ENCODE measurements at places on chromosomes 4 and X.

DNA sequence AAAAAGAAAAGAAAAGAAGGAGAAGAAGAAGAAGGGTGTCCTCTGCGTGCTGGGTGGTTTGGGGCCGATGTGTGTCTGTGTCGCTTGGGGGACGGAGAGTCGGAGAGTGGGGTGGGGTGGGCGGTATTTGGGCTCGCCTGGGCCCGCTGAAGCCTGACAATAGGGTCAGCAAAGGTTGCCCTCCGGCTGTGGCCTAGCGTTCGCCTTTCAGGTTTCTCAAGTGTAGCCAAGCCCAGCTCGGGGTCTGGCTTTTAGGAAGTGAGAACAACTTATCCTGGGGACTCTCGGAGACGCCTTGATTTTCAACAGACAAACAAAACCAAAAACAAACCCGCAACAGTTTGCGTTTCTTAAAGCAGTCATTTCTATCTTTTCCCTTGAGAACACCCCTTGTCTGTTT is 4.1 kb upstream of the SOX3 start:
- no peak for DNase-seq

DNA sequence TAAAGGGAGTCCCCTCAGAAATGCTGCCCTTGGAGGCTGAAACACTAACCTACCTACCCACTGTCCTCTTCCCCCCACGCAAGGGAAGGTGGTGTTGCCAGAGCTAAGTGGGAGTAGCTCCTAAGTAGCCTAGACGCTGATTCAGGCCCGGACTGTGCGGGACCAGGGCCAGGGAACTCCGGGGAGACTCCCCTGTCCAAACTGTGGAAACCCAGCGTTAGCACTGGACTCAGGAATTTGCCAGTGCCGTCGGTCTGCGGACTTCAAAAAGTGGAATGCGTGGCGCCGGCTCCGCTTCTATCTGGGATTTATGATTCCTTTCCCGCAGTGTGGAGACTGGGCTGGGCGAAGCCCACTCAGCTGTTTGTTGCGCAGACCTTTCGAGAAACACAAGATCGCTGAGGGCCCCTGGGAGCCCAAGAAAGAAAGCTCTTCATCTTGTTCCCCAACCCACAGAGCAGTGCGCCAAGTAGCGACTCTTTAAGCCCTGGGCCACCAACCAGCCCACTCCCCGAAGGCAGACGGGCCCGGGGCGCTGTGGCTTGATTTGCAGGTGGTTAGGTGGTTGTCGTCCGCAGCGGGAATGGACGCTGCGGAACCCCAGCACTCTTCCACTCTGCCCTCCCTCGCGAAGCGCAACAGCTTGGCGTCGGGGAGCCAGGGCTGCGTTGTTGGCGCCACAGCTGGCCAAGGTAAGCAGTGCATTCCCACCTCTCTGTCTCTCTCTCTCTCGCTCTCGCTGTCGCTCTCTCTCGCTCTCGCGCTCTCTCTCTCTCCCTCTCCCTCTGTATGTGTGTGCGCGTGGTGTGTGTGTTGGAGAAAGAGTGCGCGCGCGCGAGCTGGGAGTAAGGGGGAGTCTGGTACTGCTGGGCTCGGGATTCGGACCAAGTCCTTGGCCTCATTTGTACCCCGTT is 2.0 kb downstream of the TMEM255A start:
- DNase-seq: peak; percentile 75

- peak; percentile 63 for DNase-seq
These were observed at the start of gene SPINK2 for GRCh38 chr4:56821381-56822243. TSS of gene SPINK2 (minus strand) at chr4:56821701. CDS start at chr4:56821662, 39 bp downstream.

DNA sequence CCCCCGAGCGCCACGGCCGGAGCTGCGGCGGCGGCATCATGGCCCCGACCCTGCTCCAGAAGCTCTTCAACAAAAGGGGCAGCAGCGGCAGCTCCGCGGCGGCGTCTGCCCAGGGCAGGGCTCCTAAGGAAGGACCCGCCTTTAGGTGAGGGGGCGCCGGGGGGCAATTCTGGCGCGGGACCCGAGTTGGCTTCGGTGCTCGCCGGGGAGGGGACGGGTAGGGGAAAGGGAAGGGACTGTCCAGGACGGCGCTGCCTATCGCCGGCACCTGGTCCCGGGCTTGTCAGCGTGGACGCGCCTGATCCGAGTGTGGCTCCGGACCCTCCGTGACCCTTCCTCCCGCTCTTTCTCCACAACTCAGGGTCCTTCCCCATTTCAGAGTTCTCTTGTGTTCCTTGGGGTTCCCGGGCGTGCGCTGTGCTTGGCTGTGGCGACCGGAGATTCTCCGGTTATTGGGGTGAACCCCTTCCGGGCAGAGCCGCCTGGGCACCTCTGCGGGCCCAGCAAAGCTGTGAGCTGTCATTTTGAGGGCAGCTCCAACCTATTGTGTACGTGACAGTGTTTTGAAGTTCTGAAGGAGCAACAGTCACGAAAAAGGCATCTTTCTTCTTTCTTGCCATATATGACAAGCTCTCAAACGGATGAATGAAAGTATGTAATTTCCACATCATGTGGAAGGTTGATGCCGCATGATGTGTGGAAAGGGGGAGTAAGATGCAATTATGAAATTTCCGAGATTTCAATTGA is 522 bp downstream of the FNIP2 start:
- DNase-seq: peak; percentile 40

DNA sequence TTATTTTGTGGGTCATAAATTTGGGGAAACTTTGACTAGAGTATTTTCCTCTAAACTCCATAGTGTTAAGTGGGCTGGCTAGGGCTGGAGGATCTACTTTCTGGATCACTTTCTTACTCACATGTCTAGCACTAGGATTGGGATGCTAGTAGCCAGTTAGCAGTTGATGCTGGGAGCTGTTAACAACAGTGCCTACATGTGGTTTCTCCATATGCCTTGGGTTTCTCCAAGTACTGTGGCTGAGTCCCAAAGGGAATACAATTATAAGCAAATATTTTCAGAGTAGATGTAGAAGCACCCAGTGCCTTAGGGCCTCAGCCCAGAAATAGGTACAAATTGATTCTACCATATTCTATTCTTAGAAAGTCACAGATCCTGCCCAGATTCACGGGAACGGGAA is 1614.9 kb downstream of the ARAP2 start:
- no peak for DNase-seq

DNA sequence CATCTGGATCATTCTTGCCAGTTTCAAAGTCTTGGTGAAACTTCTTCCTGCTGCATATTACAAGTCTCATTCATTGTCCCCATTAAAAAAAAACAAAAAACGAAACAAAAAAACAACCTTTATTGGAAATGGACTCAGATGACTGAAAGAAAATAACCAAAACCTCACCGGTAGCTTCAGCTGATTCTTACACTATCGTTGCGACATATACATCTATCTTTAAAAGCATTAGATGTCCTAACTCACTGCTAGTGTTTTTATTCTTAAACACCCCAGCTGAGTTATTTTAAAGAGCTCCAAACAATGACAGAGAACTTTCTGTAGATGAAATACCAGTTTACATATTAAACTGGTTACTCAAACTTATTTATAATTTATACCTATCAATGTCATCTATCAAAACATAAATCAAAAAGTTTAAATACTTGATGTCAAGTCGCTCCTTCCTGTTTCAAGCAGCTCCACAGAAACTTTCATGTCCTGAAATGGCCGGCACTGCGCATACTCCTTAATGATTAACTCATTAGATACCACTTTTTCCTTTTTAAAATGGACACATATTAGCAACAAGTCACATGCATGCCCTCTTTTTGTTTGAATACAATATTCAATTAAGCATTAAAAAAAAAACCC is 87.2 kb downstream of the HPRT1 start:
- DNase-seq: no peak

DNA sequence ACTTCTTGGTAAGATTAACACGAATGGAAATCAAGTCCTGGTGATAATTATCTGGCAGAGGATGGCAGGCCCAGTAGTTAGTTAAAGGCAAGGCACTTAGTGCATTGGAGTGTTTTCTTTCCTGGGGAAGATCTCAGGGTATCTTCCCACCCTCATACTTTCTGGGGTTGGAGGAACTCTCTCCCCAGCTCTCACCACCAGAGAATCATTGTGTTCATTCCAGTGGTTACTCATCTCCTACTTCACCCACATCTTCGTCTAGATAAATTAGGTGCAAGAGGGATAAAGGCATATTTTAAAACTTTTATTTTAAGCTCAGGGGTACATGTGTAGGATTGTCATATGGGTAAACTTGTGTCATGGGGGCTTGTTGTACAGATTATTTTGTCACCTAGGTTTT is 67.5 kb upstream of the SH3RF1 start:
- DNase-seq: no peak

- DNase-seq: no peak
These were observed 39.1 kb upstream of the TMEM192 start for GRCh38 chr4:165151734-165152133.

- no peak for DNase-seq
These were observed 304.7 kb upstream of the DIAPH2 start for GRCh38 chrX:96379951-96380350.

- no peak for DNase-seq
These were observed 33.6 kb upstream of the PDGFC start for GRCh38 chr4:157005193-157005592.

DNA sequence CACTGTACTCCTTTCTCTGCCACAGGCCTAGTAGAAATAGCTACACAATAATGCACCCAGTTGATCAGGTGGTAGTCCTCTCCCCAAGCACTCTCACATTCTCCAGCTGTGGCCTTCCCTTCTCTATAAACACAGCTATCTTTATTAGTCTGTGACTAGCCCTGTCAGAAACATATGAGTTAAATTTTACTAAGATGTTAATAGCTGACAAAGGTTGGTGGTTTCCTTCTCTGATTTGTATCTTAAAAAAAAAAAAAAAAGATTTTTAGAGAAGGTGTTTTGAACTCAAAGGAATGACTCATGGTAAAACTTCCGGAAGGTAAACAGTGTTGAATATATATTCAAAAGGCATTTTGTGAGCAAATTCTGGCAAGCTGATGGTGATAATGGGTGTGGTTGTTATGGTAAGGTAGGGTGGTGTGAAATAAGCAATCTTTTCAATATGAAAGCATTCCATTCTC is 327.4 kb downstream of the PPP3CA start:
- DNase-seq: peak; percentile 80

DNA sequence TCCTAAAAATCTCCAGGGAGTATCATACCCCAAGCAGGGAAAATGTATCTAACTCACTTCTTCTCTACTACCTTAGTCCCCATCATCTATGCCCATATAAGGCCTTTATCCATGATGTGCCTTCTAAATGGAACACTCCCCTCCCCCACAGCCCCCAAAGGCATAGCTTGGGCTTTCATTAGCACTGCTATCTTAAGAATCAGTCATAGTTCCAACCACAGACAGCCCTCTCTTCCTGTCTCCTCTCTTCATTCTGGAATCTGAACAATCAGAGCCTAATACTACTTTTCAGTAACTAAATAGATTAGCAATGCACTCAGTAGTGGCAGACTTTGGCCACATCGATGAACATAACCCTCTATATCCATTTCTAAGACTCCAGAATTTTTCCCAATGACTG is 313.2 kb upstream of the DKK2 start:
- no peak for DNase-seq

DNA sequence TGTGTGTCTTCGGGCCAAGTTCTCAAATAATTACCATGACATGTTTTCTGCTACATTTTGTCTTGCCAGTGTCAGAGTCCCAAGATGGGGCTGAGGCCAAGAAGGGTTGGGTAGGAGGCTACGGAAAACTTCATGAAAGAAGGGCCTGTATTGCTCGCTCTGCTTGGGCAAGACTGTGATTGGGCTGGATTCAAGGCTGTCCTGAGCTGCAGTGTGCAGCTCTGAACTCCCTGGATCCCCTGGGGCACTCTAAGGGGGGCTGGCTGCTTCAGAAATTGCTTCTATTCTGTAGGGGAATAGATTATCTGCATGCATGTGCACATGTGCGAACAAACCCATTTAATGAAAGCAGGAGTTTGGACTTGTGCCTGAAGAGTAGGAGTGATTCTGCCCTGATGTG is 13.6 kb downstream of the TSPAN6 start:
- DNase-seq: no peak

DNA sequence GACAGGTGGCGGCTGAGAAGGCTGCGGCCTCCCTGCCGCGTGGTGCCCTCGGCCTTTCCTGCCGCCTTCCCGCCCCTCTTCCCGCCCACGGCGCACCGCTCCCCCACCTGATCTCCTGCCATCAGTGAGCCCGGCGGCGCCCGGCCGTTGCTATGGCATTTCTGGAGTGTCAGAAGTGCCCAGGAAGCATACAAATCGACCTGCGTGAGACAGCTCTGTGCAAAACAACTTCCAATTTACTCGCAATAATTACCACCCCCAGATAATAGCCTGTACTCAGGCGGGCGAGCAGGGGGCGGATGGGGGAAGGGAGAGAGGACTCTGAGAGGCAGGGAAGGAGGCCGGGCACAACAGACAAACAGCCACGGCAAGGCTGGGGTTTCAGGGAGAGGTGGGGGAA is 16.6 kb upstream of the ERCC6L start:
- DNase-seq: no peak

DNA sequence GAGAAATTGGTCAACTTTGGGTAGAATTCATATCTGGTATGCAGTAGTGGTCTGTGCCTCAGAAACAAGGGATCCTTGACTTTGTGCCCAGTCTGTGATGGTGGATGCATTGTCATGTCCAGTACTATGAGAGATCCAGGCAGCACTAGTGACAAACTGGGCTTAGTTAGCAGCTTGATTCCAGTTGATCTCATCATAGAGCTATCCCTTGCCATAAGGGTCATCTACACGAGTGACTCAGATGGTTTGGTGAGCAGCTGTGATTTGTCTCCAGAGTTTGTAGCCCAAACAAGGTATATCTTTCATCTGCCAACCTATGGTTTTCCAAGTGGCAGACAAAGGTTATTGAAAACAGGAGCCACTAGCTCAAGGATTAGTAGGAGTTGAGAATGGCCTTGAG is 298.8 kb downstream of the GBA3 start:
- DNase-seq: no peak

DNA sequence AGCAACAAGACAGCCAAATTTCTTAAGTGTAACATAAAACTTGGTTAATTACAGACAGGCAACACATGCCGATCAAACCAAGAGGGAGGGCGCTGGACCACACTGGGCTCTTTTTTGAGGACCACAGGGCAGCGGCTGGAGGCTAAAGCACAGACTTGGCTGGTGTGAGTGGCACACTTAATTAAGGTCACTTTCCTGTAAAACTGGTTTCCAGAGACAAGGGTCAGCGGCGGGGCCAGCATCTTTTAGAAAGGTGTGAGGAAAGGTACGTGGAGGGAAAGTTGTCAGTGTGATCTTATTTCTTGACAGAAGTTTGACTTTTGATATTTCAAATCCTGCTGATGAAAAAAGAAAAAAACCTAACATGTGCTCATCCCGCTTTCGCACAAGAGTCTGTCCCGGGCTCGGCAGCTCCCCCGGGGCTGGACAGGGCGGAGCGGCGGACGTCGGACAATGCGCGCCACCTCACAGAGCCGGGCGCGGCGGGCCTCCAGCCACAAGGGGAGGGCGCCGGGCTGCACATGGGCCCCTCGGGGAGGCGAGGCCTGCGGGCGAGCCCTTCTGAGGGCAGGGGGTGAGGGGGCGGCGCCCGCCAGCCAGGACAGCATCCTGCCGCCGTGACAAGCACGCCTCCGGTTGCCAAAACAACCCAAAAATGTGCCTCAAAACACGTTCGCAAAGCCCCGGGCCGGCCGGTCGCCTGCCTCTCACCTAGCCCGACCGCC is 660 bp upstream of the HSPA4L start:
- DNase-seq: peak; percentile 0

- no peak for DNase-seq
These were observed 100.8 kb downstream of the BEND2 start for GRCh38 chrX:18119856-18120255.
